Right lung (tissue), 10 donors: ENCODE measurements at places on chromosomes 7 and 10. TPM values are rescaled to one million over a fixed set of nuclear protein-coding genes. Genes with fewer than 3 reads are reported as not detected.

- DNase-seq = no peak
Observed at GRCh38 chr10:26938578-26938977, 77.8 kb upstream of the ABI1 start.

- no peak for DNase-seq
Observed at GRCh38 chr10:77182803-77183202, 454.8 kb downstream of the KCNMA1 start.

DNA sequence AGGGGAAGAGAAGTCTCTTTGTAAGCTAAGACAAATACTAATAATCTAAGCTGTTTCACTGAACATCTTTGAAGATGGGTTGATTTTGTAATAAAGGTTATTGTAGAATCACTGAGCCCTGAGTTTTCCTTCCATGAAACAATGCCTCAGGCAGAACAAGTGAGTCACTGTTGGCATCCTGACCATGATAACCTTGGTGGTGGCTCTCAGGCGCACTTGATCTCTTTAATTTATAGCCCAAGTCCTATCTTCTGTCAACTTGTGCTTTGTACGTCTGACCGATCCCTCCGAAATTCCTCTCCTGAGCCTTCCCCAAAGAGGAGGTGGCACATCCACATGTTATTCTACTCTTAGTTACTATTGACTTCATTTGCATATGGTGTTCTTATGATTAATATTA, 812.9 kb downstream of the REEP3 start:
- no peak for DNase-seq

DNA sequence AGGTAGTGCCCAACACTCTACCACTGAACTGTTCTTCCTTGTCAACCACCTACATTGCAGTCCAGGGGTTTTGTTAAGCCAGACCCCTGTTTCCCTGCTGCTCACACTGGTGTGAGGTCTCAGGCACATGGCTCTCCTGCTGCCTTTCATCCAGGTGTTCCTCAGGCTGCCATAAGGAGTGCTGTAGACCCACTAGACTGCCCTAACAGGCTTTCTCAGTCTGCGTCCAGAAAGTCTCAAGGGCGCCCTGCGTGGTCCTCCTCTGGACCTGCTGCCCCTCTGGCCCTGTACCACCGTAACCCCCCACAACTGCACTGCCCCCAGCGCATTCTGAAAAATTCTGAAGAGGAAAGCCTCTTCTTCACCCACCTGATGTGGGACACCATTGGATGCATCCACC, 225.7 kb upstream of the ANKRD30A start:
- no peak for DNase-seq

DNA sequence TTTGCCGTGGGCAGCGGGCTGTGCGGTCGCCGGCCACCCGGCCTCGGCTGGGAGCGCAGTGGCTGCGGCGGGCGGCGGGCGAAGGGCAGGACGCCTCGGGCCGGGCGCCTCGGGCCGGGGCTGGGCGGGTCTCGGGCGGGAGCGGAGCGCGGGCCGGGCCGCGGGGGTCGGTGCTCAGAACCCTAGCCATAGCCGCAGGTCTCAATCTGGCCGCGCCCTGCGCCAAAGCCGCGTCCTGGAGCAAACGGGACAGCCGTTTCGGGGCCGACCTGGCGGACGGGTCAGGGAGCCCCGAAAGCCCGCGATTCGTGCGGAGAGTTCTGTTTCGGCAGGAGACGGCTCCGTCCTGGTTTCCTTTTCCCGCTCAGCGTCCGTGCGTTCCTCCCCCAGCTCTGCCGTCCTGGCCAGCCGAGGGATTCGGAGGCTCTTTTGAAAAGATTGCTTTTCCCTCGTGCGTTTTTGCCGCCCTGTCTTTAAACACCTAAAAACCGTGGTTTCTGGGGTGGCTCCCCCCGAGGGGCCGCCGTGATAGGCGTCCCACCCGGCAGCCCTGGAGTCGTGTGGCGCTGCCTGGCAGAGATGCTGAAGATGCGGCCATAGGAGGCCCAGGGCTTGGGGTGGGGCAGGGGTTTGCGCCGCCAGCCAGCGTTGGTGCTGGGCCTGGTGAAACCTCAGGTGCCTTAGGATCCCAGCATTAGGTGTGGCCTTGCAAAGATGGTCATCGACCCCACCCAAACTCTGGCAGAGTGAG, 727 bp downstream of the RET start:
- DNase-seq = no peak

PLXDC2 gene
- 134 TPM for polyA plus RNA-seq

ARF5 gene
- 206 TPM for polyA plus RNA-seq

- DNase-seq = no peak
Observed at GRCh38 chr7:22730921-22731654, 4.1 kb downstream of the IL6 start.

CALML3 gene
- 0.85 TPM for polyA plus RNA-seq

DNA sequence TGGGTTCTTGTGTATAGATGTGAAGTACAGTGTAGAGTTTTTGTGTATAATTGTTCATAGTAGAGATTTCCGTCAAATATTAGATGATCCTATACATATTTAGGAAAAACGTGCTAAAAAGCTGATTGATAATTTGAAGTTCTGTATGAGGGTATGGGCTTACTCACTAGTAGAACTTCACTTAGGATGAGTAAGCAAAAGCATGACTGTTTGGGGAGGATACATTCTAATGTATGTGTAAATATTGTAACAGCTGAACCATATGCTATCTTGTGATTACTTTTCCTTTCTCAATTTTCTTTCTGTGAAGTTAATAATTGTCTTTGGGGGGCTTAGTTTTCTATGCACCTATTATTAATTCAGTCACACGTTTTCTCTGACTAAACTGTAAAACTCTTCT, 53.2 kb upstream of the PDK4 start:
- no peak for DNase-seq

SLC18A3 gene
- polyA plus RNA-seq = 0.05 TPM
